ENCODE measurements at places on chromosomes 2 and 18.
A peak's percentile ranks its signal among the peaks of the same experiment; 100 is the strongest.

DNA sequence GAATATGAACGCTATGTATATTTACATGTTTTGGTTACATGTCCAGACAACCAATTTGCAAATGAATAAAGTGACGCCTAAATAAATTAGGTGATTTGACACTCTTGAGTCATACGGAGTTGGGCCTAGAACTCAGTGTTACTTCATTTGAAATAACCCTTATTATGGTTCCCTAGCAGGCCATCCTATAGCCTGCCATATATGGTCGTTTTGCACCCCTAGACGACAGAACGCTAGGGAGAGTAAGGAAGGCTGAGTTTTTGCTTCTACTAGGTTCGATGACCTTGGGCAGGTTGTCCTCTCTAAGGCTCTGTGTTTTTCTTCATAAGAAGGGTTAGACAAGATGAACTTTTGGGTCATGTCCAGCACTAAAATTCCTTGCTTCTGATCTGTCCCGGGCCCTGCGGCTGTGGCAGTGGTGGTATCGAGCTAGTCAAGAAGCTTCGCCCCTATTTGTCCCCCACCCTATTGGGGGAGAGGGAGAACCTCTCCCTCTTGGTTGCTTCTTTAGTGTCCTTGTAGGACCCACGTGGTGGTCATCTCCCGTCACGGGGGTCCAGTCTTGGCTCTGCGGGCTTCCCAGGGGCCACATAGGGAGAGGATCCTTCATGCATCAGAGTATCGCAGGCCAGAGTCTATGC lies 574 bp upstream of the EML4 start:
- no peak for DNase-seq

DNA sequence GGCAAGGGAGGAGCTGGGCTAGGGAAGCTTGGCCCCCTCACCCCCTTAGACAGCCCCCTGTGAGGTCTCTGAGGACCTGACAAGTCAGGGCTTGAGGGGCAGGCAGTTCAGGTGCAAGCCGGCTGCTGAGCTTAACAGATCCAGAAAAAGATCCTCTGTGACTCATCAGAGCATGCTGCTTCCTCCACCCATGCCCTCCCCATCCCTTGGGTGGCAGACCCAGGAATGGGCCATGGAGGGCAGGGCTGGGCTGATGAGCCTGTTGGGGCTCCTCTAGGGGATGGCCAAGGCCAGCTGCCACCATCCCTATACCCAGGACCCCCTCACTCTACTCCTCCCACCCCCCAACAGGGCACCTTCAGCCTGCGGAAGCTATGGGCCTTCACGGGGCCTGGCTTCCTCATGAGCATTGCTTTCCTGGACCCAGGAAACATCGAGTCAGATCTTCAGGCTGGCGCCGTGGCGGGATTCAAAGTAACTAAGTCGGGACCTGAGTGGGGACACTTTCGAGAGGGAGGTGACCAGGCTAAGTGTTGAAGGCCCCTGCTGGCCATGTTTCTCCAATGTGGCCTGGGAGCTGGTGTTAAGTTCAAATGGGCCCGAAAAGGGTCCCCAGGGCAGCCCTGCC lies 1.9 kb downstream of the SLC11A1 start:
- no peak for DNase-seq

- DNase-seq, result peak; percentile 75
Measured at GRCh38 chr2:113225263-113226259, 51.8 kb downstream of the PSD4 start.

DNA sequence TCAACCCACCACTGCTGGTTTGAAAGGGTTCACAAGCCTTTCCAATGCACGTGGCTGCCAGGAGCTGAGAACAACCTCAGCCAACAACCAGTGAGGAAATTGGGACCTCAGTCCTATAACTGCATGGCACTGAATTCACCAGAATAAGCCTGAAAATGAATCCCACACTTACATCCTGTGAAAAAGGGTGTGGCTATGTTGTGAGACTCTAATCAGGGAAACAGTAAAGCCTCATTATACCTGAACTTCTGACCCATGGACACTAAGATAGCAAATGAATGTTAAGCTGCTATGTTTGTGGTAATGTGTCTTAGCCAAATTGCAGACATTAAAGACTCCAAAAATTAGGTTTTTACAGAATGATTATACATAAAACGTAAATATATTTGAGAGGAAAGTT lies 515.8 kb downstream of the IRS1 start:
- no peak for DNase-seq

- DNase-seq, result no peak
Measured at GRCh38 chr2:233142355-233142897, 82.3 kb downstream of the INPP5D start.

- DNase-seq, result no peak
Measured at GRCh38 chr2:144343145-144343544, 176.8 kb downstream of the ZEB2 start.

- DNase-seq, result no peak
Measured at GRCh38 chr2:54499661-54500060, 43.5 kb downstream of the SPTBN1 start.
